Lung (tissue), 17 donors: ENCODE measurements at places on chromosomes 12 and 14. TPM values are rescaled to one million over a fixed set of nuclear protein-coding genes. Genes with fewer than 3 reads are reported as not detected.

The ALDH2 gene
- total RNA-seq: 48.5 TPM

The PSMA3 gene
- total RNA-seq: 64.3 TPM

GRCh38 chr14:68807148-68807600 is 14.3 kb upstream of the ZFP36L1 start:
- H3K36me3 ChIP-seq: no peaks in the 10 kb centered on the region
- no peak overlapping the region for H3K4me3 ChIP-seq
- DNase-seq: peak; percentile 91
- H3K4me1 ChIP-seq: peaks cover 22% of the 10 kb centered on the region
- H3K27ac ChIP-seq: peak overlapping the region; percentile 89
- H3K27me3 ChIP-seq: no peaks in the 10 kb centered on the region

DNA sequence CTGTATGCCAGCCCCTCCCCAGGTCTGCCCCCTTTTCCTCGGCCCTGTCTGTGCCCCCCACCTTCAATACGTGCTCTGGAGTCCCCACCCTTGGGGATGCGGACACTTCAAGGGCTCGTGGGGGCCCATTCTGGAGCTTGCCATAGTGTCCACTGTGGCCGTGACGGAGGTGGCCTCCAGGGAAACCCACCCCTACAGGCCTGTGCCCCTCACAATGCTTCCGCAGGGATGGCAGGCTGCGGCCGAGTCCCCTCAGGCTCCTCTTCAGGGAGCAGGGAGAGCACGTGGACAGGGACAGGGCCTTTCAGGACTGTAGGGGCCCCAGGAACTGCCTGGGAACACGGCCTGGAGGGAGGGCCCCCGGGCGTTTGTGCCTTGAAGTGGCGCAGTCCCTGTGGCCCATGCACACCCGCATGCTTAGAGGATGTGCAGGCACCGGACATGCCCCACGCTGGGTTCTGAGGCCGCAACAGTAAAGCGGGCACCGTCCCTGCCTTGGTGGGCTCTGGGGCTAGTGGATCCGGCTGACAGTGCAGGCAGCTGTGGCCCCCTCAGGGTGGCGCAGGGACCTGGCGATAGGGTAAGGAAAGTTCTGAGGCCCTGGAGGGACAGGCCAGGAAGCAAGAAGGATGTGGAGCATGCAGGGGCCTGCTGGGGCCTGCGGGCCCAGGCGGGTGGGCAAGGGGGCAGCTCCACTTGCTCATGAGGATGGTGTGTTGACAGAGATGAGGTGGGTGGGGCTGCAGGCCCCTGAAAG is 209.0 kb upstream of the RTL1 start:
- H3K27ac ChIP-seq: no peak overlapping the region
- no peak for DNase-seq
- H3K4me3 ChIP-seq: no peak overlapping the region
- no peaks in the 10 kb centered on the region for H3K4me1 ChIP-seq
- H3K36me3 ChIP-seq: no peaks in the 10 kb centered on the region

The PTPRR gene
- total RNA-seq: 1.5 TPM

GRCh38 chr14:78319406-78319805 is 149.2 kb downstream of the NRXN3 start:
- H3K4me3 ChIP-seq: no peak overlapping the region
- peaks cover 1% of the 10 kb centered on the region for H3K4me1 ChIP-seq
- H3K36me3 ChIP-seq: no peaks in the 10 kb centered on the region
- H3K27ac ChIP-seq: no peak overlapping the region
- no peak for DNase-seq
- no peaks in the 10 kb centered on the region for H3K27me3 ChIP-seq

The ISCU gene
- 86.2 TPM for total RNA-seq

- H3K27me3 ChIP-seq: no peaks in the 10 kb centered on the region
- H3K4me1 ChIP-seq: no peaks in the 10 kb centered on the region
- DNase-seq: no peak
- H3K4me3 ChIP-seq: no peak overlapping the region
- H3K27ac ChIP-seq: no peak overlapping the region
Observed at GRCh38 chr12:67517181-67517887, 131.2 kb upstream of the DYRK2 start.

DNA sequence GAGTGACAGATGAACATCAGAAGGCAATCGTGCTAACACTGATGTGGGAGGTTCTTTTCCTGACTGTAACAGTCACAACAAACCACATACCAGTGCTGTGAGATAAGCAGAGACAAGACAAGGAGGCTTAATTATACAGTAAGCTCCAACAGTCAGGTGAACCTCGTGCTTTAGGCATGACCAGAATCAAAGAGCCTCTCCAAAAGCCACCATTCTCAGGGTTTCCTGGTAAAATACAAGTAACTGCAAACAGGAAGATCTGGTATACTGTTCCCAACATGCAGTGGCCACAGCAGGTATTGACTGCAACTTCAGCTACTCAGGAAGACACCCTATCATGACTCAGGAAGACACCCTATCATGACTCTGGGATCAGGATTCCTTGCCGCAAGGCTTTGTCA is 47.3 kb upstream of the GTF2A1 start:
- H3K4me1 ChIP-seq: no peaks in the 10 kb centered on the region
- no peaks in the 10 kb centered on the region for H3K36me3 ChIP-seq
- no peaks in the 10 kb centered on the region for H3K27me3 ChIP-seq
- DNase-seq: no peak
- H3K4me3 ChIP-seq: no peak overlapping the region
- no peak overlapping the region for H3K27ac ChIP-seq

DNA sequence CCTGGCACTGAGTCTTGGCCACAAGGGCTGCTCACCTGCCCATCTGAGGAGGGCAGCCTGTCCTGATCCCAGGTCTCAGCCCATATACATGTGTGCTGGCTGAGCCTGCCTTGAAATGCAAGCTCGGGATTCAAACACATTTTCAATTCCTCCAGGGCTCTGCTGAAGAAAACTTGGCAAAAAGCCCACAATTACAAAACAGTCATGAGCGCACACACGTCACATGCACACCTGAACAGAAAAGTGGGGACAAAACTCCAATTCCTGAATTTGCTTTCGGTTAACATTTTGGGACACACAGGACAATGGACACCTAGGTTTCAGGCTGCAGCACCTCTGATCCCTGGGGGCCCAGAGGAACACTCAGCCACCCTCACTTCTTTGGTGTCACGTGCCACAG is 113.9 kb downstream of the RBM19 start:
- H3K36me3 ChIP-seq: peaks cover 26% of the 10 kb centered on the region
- no peaks in the 10 kb centered on the region for H3K4me1 ChIP-seq
- H3K27ac ChIP-seq: no peak overlapping the region

DNA sequence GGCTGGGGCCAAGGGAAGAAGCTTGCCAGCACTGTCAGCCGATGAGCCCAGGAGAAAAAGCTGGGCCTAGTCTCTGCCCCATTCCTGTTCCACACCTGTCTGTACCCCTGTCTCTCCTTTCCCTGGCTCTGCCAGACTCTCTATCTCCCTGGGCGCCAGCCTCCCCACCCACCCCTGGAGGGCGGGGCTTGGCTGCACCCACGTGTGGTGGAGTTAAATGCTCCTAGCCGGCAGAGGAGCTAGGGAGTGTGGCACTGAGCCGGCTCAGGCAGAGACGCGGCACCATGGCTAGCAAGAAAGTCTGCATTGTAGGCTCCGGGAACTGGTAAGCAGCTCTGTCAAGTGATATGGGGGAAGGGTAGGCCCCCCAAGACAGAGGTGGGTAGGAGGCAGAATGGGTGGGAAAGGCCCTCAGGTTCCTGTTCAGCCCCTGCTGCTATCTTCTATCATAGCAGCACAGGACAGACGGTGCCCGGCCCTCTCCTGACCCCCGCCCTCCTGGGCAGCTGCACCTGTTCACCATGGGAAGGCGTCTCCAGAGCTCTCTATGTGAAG is at the start of gene GPD1:
Gene GPD1, plus strand, starts transcription at position 242 of the 555 bp plus-strand sequence. Its CDS starts 43 bp downstream, at position 285.
- H3K27me3 ChIP-seq: no peaks in the 10 kb centered on the region
- H3K36me3 ChIP-seq: peaks cover 8% of the 10 kb centered on the region
- H3K27ac ChIP-seq: no peak within 1 kb of the TSS
- H3K4me3 ChIP-seq: no peak within 1 kb of the TSS
- DNase-seq: peak; percentile 29
- H3K4me1 ChIP-seq: no peaks in the 10 kb centered on the region

- H3K36me3 ChIP-seq: no peaks in the 10 kb centered on the region
- H3K4me1 ChIP-seq: no peaks in the 10 kb centered on the region
- no peak overlapping the region for H3K4me3 ChIP-seq
Observed at GRCh38 chr12:94534774-94535509, 75.3 kb upstream of the CEP83 start.

The DEPDC4 gene
- 6.2 TPM for total RNA-seq

The KRT6A gene
- total RNA-seq: 7.9 TPM

The KRT73 gene
- total RNA-seq: not detected

DNA sequence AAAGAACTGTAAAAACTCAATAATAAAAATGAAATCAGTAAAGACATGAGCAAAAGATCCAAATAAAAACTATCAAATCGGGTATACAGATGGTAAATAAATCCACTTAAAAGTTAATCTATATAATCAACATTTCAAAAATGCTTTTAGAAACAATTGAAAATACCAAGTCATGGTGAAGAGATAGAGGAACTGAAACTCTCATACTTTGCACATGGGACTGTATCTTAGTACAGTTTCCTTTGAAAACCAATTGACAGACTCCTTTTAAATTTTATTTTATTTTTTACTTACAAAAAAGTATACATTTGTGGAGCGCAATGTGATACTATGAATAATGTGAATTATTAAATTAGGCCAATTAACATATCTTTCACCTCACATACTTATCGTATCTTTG is 98.6 kb upstream of the FAR2 start:
- H3K4me3 ChIP-seq: no peak overlapping the region
- H3K4me1 ChIP-seq: no peaks in the 10 kb centered on the region
- no peaks in the 10 kb centered on the region for H3K27me3 ChIP-seq

DNA sequence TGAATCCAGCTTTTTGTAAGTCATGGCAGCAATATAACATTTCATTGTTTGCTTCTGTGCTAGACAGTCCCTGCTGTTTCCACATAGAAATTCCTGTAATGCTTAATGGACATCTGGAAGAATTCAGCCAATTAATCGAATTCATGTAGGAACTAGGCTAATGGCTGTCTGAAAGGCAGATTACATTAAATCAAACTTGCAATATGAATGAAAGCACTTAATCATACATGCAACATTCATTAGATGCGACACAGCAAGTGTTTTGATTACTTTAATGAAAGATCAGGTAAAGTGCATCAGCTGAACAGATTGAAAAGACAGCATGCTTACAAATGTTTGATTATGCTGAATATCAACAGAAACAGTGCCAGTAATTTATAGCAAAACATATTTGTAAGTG is 24.1 kb upstream of the INSM2 start:
- no peak overlapping the region for H3K4me3 ChIP-seq
- H3K36me3 ChIP-seq: no peaks in the 10 kb centered on the region
- DNase-seq: no peak
- no peaks in the 10 kb centered on the region for H3K4me1 ChIP-seq
- H3K27ac ChIP-seq: no peak overlapping the region

- H3K27me3 ChIP-seq: no peaks in the 10 kb centered on the region
- H3K4me3 ChIP-seq: no peak overlapping the region
- no peaks in the 10 kb centered on the region for H3K36me3 ChIP-seq
- no peak for DNase-seq
Observed at GRCh38 chr12:51475543-51475942, 50.9 kb downstream of the SLC4A8 start.

DNA sequence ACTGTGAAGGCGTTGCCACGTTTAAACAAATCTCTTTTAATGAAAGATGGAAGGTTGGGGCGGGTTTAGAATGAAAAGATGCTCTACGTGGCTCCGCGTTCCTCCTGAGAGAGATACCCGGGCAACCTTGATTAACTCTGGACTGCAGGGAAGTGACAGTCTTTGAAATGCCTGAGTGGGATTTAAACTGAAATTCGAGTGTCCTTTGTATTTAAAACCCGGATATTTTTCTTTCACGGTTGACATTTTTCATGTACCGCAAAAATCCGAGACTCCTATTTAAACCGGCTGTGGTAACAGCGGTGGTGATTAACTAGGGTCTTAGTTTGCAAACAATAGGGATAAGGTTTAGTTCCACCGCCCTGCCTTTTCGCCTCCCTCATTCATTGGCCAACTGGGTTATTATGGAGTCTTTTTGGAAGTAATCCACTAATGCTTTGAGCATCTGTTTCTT is 707 bp downstream of the G2E3 start:
- no peaks in the 10 kb centered on the region for H3K36me3 ChIP-seq
- peak overlapping the region; percentile 68 for H3K4me3 ChIP-seq
- H3K4me1 ChIP-seq: no peaks in the 10 kb centered on the region
- no peaks in the 10 kb centered on the region for H3K27me3 ChIP-seq
- H3K27ac ChIP-seq: no peak overlapping the region

- no peak for DNase-seq
- H3K27me3 ChIP-seq: no peaks in the 10 kb centered on the region
- no peaks in the 10 kb centered on the region for H3K36me3 ChIP-seq
Observed at GRCh38 chr14:39369029-39369428, 63.2 kb downstream of the FBXO33 start.

DNA sequence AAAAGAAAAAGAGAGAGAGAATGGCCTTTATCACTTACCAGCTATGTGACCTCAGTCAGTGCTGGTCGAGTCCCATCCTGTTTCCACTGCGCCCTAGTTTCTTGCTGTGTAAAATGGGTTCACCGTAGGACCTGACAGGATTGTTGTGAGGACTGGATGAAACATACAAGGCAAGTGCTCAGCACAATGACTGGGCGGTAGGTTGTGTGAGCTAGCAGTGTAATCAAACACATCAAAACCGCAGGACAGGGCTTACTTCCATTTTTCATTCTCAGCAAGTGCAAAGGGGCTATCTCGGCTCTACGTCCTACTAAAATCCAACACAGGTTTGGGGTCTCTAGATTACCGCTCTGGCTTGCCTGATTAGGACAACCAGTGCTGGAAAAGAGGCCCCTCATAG is 36.4 kb upstream of the ATXN2 start:
- peaks cover 6% of the 10 kb centered on the region for H3K4me1 ChIP-seq
- peaks cover 1% of the 10 kb centered on the region for H3K36me3 ChIP-seq
- peak; percentile 9 for DNase-seq
- H3K27me3 ChIP-seq: no peaks in the 10 kb centered on the region
- no peak overlapping the region for H3K4me3 ChIP-seq

The OTOGL gene
- total RNA-seq: 0.15 TPM

The NDUFA12 gene
- 86.3 TPM for total RNA-seq

DNA sequence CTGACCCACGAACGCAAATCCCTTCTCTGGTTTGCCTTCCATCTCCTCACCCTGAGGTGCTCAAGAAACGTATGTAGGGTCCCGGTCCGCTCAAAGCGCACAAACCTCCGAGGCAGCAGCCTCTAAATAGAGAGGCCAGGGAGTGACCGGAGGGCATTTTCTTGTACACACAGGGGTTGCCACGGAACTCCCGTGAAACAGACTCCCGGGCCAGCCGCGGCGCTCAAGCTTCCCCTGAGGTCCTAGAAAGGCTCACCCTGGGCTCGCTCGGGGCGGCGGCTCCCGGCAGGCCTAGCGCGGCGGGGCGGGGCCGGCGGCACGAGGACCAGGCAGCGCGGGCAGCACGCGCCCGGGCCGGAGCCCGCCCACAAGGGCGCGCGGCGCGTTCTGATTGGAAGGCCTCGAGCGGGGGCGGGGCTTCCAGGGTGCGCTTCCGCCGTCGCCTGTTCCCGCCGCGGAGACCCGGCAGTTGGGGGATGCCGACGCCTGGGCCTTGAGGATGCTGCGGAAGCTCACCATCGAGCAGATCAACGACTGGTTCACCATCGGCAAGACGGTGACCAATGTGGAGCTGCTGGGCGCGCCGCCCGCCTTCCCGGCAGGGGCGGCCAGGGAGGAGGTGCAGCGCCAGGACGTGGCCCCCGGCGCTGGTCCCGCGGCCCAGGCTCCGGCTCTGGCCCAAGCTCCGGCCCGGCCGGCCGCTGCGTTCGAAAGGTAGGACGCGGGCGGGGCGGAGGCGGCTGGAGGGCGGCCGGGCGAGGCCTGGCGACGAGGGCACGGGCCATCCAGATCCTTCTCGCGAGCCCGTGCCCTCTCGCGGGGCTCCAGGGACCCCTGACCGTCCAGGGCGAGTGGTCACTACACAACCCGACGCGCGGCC is at the start of gene TDRD9:
Gene TDRD9, plus strand, starts transcription at position 446 of the 880 bp plus-strand sequence. Its CDS starts 54 bp downstream, at position 500.
- no peak within 1 kb of the TSS for H3K4me3 ChIP-seq
- no peak for DNase-seq
- H3K27ac ChIP-seq: no peak within 1 kb of the TSS
- H3K4me1 ChIP-seq: no peaks in the 10 kb centered on the region
